H4 (cell line): ENCODE measurements at places on chromosomes 2 and 18.

DNA sequence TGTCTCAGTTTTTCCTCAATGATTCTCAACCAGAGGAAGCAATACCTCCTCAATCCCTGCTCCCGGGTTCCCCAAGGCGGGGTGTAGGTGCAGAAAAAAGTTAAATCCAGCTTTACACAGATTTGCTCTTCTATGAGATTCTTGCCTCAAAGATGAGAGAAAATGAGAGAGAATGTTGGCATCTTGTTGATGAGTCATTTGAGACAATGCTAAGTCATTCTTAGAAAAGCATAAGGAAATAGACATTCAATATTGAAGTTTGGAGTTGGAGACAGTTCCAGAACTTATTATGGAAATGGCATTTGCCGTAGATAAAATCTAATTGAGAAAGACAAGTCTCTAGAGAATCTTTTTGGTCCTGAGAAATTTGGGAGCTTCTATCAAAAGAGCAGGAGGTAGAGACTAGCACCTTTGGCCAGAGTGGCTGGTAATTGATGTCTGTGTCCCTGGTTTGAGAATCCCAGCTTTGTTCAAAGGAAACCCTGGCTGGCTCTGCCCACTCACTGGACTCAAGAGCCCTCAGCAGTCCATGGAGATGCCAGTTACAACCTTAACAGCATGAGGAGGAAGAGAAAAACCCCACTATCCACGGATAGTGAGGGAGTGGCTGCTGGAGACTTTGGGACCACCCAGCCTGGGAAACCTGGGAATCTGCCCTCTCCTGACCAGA, 181.2 kb downstream of the FAM124B start:
- no peak for DNase-seq

DNA sequence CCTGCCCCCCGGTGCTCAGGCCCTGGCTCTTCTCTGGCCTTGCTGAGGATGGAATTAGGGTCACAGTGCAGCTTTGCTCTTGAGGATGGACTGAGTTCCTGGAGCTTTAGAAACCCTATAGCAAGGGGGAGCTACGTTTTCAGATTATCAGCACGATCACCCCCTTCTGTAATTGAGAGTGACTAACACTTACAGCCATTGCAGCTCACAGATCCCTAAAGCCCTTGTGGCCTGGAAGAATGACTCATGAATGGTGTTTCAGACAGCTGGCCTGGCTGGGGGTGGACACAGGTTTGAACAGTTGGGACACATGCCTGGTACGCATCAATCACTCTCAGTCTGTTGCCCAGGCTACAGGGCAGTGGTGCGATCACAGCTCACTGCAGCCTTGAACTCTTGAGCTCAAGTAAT, 79.7 kb upstream of the IGFBP5 start:
- DNase-seq, result peak; percentile 98

DNA sequence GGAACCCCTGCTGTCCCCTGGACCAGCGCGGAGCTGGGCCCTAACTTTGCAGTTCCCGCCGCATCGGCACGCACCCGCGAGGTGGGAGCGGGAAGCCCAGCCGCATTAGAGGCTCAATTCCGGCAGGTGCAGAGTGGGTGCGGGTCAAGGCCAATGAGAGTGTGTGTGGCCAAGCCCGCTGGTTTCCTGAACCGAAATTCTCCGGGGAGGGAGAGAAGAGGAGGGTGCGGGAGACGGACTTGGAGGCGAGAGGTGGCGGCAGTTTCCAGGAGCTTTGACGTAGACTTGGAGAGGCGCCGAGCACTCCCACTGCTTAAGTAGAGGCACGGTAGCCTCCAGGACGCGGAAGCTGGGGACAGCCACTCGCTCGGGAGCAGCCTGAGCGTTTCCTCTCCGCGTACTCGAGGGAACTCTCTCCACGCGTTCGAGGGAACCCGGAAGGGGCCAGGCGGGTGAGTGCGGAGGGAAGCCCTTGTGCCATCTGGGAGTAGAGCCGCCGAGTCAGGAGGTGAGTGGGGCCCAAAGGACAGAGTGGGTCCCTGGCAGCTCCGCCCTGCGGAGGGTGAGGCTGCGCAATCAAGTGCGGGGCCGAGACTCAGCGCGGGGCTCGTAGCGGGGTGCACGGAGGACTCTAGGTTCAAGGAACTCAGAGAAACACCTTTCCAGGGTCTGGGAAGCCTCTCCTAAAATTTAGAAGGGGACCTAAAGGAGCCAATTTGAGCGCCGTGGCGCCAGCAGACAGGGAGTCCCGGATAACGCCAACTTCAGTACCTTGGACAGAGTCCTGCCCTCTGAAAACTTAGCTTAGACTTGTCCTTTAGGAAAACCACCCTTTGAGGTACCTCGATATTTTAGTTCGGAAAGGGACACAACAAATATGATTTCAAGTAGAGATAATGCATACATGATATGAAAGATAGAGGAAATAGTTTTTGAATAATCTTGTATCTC, at the start of gene FAM237A:
TSS of gene FAM237A (plus strand) at position 413 of the 951 bp plus-strand sequence. CDS start 1,750 bp downstream, outside the sequence.
- no peak for DNase-seq

DNA sequence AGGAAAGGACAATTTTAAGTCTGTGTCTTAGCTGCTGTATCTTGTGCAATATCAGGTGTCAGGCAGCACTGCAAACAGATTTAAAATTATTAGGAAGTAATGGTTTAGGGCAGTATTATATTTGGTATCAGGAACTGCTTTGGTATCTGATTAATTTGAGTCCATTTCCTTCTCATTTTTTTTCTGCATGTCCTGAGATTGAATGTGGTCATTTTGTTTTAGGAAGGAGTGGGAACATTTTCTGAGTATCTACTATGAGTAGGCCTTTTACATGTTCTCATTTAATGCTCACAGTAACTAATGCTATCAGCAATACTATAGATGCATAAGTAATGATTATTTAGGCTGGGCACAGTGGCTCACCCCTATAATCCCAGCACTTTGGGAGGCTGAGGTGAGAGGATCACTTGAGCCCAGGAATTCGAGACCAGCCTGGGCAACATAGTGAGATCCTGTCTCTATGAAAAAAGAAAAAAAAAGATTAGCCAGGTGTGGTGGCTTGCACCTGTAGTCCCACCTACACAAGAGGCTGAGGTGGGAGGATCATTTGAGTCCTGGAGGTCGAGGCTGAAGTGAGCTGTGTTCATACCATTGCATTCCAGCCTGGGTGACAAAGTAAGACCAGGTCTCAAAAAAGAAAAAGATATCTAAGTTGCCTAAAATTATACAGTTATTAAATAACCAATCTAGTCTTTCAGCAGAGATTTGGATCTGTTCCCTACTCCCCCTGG, 4.7 kb downstream of the FMNL2 start:
- DNase-seq, result no peak

- DNase-seq, result no peak
These were observed 14.7 kb upstream of the BCL11A start for GRCh38 chr2:60567919-60568768.

DNA sequence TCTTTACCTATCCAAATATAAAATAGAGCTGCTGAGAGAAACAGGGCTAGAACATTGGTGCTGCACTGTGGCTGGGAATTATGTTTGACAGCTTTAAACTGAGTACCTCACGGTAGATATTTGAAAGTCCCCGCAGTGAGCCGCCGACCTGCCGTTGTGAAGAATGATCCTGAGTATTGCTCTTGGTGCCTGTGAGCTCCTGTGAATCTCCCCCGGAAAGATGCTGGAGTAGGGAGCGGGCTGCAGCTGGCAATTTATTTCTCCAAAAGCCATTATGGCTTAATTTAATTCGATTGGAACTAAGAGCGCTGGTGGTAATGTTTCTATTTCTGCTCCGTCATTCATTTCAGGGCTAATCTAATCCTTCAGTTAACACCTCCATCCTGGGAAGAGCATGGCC, 129.4 kb upstream of the TPO start:
- no peak for DNase-seq

- peak; percentile 83 for DNase-seq
These were observed 57.9 kb downstream of the ARHGEF33 start for GRCh38 chr2:38947241-38948239.

- no peak for DNase-seq
These were observed 94.2 kb downstream of the EPHA4 start for GRCh38 chr2:221477714-221478484.

DNA sequence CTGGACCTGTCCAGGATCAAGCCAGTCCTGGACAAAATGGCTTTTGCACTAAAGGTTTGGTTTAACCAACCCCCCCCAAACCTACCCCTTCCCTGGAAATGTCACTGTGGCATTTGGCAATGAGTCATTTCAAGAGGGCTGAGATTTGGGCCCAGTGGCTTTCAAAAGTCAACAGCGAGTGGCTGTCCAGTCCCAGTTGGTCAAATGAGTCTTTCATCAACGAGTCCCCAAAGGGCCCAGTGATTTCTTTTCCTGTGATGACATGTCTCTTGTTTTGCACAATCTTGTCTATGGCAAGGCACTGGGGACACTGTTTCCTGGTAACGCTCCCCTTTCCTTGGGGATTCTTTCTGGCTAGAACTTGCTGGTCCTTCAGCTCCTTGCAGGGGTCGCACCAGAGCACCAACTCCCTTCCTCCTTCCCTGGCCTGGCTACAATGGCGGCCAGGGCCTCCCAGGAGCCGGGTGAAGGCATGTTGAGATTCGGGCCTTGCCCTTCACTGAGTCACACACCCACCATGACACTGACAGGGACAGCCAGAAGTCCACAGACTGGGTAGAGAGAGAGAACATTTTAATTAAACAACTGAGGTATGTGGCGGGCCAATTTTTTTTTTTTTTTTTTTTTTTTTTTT, 87.2 kb downstream of the SMAD7 start:
- DNase-seq, result no peak

- no peak for DNase-seq
These were observed 93.6 kb downstream of the SATB2 start for GRCh38 chr2:199364153-199364552.

DNA sequence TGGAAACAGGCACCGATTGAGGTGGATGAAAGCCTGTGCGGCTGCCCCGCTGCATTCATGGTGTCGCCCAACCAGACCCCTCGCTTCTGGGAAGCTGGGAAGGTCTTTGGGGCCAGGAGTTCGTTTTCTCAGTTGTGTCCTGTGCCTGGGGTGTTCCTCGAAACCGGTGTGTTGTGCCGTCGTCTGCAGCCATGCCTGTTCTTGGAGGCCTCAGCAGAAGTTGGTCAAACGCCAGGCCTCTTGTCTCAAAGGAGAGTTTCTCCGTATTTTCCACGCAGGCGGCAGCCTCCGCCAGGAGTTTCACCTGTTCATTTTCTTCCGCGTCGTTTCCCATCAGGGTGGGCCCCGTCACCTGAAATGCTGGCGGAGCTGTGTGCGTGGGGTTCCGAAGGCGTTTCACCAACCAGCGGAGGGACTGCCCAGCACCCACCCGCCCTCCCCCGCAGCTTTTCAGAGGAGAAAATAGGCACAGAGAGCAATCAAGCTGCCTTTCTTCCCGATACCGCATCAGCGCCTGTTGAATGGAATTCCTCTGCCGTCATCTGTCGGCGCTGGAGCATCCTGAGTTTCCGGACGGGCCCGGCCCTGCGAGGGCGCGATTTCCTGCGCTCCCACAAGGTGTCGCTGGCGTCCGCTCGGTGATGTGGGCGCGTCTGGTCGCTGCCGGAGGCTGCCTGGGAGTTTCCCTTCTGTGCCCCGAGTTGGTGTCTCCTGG, 17.0 kb upstream of the NFATC1 start:
- DNase-seq, result peak; percentile 66

DNA sequence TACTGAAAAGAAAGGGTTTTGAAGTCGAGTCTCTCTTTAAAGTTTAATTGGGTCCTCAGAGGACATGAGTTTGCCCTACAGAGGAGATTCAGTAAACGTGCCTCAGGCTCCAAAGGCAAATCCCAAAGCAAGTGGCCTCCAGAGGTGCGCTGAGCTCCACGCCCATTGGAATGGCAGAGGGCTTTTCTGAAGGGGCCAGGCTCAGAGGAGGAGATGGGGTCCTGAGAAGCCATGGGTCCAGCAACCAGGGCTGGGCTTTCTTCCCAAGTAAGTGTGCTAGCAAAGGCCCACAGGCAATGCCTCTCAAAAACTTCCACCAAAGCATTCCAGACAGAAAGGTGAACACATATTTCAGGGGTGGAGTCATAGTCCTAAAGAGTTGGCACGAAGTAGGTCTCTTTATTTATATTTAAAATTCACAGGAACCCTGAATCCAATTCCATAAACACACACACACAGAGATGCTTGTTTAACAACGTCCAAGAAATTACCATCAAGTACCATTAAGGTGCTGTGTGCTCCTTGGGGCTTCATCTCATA, 93.0 kb upstream of the SH3BP4 start:
- DNase-seq, result no peak

GRCh38 chr2:42770288-42771131, 6.6 kb upstream of the OXER1 start:
- peak; percentile 51 for DNase-seq

DNA sequence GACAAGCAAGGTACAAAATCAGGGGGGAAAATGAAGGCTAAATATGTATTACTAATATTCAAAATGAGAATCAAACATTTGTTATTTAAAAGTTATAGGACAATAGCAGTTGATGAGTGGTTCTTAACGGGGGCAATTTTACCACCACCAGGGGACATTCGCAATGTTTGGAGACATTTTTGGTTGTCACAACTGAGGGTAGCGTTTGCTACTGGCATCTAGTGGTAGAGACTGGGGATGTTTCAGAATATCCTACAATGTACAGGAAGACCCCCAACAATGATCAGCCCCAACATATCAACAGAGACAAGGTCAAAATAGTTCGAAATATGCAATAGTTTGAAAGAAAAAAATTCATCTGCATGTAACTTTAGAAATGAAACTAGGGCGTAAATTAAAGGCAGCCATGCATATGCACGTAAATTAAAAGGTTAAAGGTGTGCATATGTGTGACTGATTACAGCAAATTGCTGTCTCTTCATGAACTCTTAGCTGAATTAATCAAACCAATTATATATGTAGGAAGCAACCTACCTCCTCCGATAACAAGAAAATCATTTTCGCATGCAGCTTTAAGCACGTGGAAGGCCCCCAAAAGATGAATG, 61.2 kb upstream of the CUL3 start:
- peak; percentile 14 for DNase-seq

GRCh38 chr2:9982248-9982647, 30.8 kb downstream of the GRHL1 start:
- DNase-seq, result no peak

DNA sequence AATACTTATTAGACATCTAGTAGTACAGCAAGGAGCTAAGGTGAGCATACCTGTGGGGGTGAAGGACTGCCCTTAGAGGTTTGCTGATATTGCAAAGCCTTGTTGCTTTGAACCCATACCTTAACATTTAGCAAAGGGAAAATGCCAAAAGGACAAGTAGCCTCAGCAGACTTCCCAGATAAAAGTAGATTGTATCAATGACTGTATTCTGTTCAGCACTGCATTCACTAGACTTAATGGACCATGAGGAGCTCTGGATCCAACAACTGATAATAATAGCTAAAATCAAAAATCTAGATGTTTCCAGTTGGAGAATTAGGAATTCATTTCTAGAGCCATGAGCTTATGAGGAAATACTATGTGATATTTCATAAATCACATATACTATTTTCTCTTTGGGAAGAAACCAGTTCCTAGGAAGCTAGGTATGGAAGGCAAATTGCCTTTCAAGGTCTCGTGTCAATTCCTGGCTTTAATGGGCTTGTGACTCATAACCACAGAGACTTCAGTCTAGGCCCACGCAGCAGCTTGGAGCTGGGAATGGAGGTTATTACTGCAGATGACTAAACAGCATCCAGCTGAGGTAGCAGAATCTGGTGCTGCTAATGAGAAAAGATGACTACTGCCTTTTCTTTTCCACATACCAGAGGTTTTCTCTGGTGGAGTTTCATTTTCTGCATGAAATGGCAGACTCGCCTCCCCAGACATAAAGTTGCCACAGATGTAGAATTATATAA, 191.2 kb upstream of the NABP1 start:
- peak; percentile 96 for DNase-seq

GRCh38 chr2:234308073-234308812, 188.6 kb downstream of the ARL4C start:
- DNase-seq, result peak; percentile 51

- DNase-seq, result no peak
These were observed 4.2 kb downstream of the MYL12B start for GRCh38 chr18:3266062-3266608.

- DNase-seq, result no peak
These were observed 132.8 kb downstream of the MEIS1 start for GRCh38 chr2:66567729-66568128.
